T-helper 22 cell (primary cell): ENCODE measurements at places on chromosomes 5 and 9.

DNA sequence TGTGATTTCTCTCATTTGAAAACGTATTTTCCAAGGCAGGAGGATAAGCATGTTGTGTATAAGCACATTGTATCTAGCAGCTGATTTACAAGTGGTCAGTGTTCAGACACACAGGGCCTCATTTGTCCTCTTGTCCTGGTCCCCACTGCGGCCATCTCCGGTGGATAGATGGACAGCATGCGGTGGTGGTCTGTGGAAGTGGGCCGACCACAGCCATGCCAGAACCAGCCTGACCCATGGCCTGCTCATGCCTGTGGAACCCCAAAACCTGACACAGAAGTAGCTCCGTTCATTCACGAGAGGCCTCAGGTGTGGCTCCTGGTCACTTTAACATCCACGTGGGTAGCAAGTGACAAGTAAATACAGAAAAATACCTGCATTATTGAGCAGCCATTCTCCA, 14.6 kb downstream of the IRX2 start:
- no peak for DNase-seq

GRCh38 chr9:36158917-36159316, 10.3 kb upstream of the CCIN start:
- DNase-seq, result no peak

GRCh38 chr9:607417-607816, 234.1 kb upstream of the DMRT1 start:
- DNase-seq, result no peak

DNA sequence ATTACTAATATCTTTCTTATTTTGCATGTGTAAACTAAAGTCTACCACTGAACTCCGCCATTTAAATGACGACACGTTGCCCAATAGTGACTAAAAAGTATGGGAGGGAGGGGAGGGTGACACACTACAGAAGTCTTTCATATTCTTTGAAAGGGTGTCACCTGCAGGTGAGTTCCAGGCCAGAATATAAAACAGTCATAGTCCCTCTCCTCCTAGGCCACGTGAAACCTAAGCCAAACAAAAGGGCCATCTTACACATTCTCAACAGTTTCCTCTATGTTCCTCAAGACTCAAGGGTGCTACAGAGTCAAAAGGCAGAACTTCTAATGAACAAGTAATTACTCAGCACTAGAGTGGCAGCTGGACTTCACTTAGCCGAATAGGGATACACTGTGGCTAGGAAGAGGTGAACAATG, 6.4 kb downstream of the CEMIP2 start:
- DNase-seq, result no peak

DNA sequence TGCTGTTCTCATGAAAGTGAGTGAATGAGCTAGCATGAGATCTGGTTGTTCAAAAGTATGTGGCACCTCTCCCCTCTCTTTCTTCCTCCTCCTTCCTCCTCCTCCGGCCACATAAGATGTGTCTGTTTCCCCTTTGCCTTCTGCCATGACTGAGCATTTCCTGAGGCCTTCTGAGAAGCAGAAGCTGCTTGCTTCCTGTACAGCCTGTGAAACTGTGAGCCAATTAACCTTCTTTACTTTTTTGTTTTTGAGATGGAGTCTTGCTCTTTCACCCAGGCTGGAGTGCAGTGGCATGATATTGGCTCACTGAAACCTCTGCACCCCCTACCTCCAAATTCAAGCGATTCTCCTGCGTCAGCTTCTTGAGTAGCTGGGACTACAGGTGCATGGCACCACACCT, 6.1 kb downstream of the S100Z start:
- no peak for DNase-seq

- DNase-seq, result no peak
Measured at GRCh38 chr5:89769975-89770374, 639.6 kb downstream of the CETN3 start.

- peak; percentile 10 for DNase-seq
Measured at GRCh38 chr9:98168941-98169488, 23.4 kb downstream of the CORO2A start.
